ENCODE measurements at places on chromosomes 1 and 21. TPM values are rescaled to one million over a fixed set of nuclear protein-coding genes. Genes with fewer than 3 reads are reported as not detected.

DNA sequence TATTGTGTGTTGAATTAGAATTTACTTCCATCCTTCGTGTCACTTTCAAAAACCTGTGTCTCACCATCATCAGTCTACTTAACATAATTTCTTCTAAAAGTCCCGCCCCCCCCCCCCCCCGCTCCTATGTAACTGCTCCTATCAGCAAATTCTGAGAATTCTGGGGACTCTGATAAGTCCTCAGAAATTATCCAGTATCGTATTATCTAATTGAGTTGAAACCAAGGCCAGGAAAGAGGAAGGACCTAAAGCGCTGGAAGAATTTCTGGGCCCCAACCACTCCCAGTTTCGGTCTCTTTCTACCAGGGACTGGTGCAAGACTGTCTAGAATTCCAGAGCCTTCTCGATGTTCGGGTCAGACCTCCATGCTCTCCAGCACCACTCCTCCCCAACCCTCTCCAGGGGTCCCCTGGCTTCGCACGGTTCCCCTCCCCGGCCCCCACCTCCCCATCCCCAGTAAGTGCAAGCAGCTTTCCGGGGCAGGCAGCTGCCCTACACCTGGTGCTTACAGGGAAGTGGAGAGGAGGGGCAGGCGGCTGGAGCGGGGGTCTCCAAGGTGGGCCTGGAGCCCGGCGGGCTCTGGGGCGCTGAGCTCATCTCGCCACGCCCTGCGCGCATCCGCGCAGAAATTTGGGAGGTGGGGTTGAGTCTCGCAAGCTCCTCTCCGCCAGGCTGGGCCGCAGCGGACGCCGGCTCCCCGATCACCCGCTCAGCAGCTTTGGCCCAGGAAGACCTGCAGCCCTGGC lies 16.0 kb upstream of the ZNF496 start:
- H3K4me1 ChIP-seq = no peaks in the 10 kb centered on the region
- peak overlapping the region; percentile 43 for H3K4me3 ChIP-seq
- peaks cover 11% of the 10 kb centered on the region for H3K27me3 ChIP-seq
- no peak overlapping the region for H3K27ac ChIP-seq
- peak; percentile 46 for DNase-seq
- no peaks in the 10 kb centered on the region for H3K36me3 ChIP-seq

- DNase-seq = no peak
- H3K27me3 ChIP-seq = no peaks in the 10 kb centered on the region
- H3K4me3 ChIP-seq = no peak overlapping the region
- H3K4me1 ChIP-seq = no peaks in the 10 kb centered on the region
Measured at GRCh38 chr21:40646651-40647050, 200.3 kb downstream of the DSCAM start.

GRCh38 chr21:25857308-25858074 lies 122.7 kb downstream of the GABPA start:
- H3K27ac ChIP-seq = no peak overlapping the region
- no peak for DNase-seq
- H3K36me3 ChIP-seq = no peaks in the 10 kb centered on the region
- no peak overlapping the region for H3K4me3 ChIP-seq
- no peaks in the 10 kb centered on the region for H3K27me3 ChIP-seq

GRCh38 chr1:201716742-201717135 lies 112.2 kb upstream of the IPO9 start:
- no peak for DNase-seq
- peaks cover 78% of the 10 kb centered on the region for H3K4me1 ChIP-seq
- H3K27me3 ChIP-seq = no peaks in the 10 kb centered on the region
- H3K27ac ChIP-seq = peak overlapping the region; percentile 91
- H3K36me3 ChIP-seq = peaks cover 9% of the 10 kb centered on the region
- H3K4me3 ChIP-seq = no peak overlapping the region

DNA sequence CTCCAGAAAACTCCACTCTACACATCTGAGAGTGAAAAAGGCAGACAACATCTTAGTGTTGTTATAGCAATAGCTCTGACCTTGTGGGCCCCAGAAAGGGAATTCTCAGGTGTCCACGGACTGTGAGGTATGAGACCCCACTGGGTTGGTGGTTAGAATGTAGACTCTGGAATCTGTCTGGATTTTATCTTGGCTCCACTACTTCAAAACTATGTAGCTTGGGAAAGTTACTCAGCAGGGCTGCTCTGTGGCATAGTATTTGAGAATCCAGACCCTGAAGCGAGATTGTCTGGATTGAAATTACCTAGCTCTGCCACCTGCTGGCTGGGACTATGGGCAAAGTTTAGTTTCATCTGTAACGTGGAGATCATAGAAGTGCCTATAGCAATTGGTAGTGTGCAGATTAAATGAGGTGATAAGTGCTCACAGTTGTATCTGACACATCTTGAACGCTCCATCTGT lies 25.8 kb downstream of the PRDM2 start:
- H3K4me1 ChIP-seq = peaks cover 16% of the 10 kb centered on the region
- DNase-seq = no peak
- H3K27ac ChIP-seq = no peak overlapping the region
- no peak overlapping the region for H3K4me3 ChIP-seq

DNA sequence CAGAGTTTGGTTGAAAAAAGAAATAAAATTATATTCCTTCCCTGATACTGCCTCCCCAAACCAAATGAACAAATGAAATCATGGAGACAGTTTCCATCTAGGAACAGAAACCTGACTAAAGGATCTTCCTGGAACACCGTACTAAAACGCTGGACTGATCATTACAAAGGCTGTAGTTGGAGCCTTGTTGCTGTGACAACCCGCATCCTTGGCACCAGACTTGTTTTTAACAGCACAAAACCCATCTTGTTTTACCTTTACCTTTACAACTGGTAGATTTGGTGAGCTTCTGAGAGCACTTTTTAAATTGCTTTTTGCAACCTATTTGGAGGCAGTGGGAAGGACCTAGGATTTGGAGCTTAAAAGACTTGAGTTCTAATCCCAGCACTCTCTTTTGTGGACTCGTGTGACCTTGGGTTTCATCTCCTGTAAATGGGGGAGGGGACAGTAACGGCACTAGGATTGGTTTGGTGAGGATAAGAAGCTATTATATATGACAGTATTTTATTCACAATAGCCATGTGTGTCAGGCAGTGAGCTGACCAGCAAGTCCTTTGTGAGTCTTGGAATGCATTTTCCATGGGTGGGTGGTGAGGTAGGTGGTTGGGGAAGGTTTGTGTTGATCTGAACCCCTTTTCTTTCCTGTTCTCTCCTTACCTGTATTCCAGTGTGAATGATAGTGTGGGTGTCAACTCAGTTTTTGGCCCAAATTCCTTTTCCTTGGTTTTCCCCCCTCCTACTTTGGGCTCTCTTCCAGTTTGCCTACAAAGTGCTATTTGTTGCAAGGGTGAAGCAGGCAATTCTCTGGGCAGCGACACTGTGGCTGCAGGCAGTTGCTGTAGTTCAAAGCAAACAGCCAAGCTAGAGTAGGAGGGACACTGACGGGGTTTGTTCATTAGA lies 12.6 kb downstream of the LRRC8D start:
- H3K4me3 ChIP-seq = no peak overlapping the region
- peaks cover 23% of the 10 kb centered on the region for H3K4me1 ChIP-seq
- no peak for DNase-seq
- no peaks in the 10 kb centered on the region for H3K36me3 ChIP-seq

- peaks cover 4% of the 10 kb centered on the region for H3K27me3 ChIP-seq
- H3K36me3 ChIP-seq = no peaks in the 10 kb centered on the region
- no peak overlapping the region for H3K4me3 ChIP-seq
- DNase-seq = no peak
- H3K27ac ChIP-seq = no peak overlapping the region
Measured at GRCh38 chr1:153470707-153471106, 10.3 kb upstream of the S100A7 start.

DNA sequence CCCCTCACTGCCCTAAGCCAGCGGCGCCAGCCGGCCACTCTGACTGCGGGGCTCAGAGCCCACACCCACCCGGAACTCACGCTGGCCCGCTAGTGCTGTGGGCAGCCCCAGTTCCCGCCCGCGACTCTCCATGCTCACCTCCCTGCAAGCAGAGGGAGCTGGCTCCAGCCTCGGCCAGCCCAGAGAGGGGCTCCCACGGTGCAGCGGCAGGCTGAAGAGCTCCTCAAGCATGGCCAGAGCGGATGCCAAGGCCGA lies 41.5 kb downstream of the SLC2A1 start:
- no peaks in the 10 kb centered on the region for H3K27me3 ChIP-seq
- DNase-seq = no peak
- H3K4me1 ChIP-seq = no peaks in the 10 kb centered on the region
- no peak overlapping the region for H3K27ac ChIP-seq

DNA sequence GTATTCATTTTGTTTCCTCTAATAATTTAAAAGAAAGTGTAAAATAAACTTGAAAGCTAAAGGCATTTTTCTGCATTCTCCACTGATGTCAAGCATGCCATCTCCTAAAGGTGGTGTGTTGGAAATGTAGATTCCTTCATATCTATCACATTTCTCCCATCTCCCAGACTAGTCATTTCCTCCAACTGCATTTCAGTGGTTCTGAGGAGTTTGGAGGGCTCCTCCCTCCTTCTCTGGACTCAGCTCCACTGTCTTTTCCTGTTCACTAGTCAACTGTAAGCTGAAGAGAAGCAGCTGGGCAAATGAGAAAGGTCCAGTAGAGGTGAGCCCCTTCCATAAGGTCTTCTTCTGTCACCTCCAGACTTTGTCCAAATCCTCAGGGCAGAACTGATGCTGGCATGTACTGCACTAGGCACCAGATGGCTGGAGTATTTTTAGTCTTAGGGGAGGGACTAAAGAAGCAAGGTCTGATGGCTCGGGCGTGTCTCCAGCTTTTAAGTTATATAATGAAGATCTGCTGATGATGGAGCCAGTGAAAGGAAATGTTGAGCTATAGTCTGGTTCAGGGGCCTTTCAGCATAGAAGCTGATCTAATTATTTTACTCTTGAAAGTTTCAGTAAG lies 186.1 kb downstream of the NTNG1 start:
- H3K4me3 ChIP-seq = no peak overlapping the region
- H3K27me3 ChIP-seq = no peaks in the 10 kb centered on the region
- H3K4me1 ChIP-seq = no peaks in the 10 kb centered on the region
- no peak overlapping the region for H3K27ac ChIP-seq

DNA sequence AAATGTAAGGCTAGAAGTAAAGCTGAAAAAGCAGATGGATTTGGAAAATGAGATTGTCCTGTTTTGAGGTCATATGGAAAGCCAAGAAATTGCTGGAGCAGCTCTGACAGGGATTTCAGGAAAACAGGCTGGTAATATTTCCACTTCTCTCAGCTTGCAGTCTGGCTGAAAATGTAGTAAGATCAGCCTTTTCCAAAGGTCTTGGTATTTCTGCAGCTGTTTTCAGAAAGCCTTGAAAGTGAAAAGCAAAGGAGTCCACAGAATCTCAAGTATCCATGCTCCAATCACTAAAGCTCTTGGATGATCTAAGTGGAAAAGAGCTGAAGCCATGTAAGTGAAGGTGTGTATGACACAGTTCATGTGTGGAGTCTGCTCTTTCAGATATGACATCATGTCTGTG lies 41.6 kb upstream of the APOBEC4 start:
- no peak overlapping the region for H3K4me3 ChIP-seq
- DNase-seq = no peak
- no peak overlapping the region for H3K27ac ChIP-seq
- no peaks in the 10 kb centered on the region for H3K27me3 ChIP-seq

DNA sequence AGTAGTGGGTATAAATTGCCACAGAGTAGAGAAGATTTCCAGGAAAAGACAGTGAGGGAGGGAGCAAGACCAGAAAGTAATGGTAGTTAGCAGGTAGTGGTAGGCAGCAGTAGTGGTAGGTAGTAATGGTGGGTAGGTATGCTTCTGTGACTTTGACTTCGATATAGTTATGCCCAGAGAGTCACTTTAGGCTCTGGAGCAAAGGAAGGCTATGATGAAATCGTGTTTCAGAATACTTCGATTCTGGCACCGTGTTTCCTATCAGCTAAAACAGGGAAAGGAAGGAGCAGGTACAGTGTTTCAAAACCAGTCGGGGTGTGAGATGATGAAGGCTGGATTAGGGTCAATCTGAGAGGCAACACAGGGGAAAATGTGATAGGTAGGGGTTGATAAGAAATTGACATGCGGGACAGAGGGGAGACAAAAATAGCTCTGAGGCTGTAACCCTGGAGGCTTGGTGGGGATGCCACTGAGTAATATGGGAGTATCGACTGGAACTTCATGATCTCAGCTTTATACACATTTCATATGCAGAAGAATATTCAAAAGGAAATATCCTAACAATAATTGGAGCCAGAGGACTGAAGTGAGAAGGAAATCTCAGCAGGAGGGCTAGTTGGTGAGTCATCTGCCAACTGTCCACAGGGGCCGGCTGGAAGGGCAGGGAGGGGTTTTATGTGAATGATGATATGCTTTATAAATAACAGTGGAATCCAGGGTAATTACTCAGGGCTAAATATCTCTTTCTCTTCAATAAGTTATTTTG lies 25.2 kb upstream of the TRIM45 start:
- no peaks in the 10 kb centered on the region for H3K4me1 ChIP-seq
- no peak for DNase-seq
- H3K27ac ChIP-seq = no peak overlapping the region
- H3K36me3 ChIP-seq = no peaks in the 10 kb centered on the region
- H3K27me3 ChIP-seq = peaks cover 5% of the 10 kb centered on the region
- no peak overlapping the region for H3K4me3 ChIP-seq

DNA sequence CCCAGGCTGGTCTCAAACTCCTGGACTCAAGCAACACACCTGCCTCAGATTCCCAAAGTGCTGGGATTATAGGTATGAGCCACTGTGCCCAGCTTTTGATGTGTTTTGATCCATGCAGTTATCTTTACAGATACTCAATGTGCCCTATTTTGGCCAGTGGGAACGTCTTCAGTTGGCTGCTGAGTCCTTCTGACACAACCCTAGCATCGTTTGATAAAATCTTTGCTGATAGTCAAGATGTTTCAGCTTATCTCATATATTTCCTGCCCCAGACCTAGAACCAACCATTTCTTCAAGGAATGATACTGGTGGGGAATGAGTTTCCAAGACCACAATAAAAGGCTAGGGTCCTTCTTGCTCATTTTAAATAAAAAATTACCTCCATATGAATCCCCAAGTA lies 11.6 kb downstream of the POGZ start:
- peaks cover 28% of the 10 kb centered on the region for H3K4me1 ChIP-seq
- no peak overlapping the region for H3K27ac ChIP-seq
- H3K36me3 ChIP-seq = peaks cover 6% of the 10 kb centered on the region
- H3K27me3 ChIP-seq = no peaks in the 10 kb centered on the region
- H3K4me3 ChIP-seq = no peak overlapping the region

DNA sequence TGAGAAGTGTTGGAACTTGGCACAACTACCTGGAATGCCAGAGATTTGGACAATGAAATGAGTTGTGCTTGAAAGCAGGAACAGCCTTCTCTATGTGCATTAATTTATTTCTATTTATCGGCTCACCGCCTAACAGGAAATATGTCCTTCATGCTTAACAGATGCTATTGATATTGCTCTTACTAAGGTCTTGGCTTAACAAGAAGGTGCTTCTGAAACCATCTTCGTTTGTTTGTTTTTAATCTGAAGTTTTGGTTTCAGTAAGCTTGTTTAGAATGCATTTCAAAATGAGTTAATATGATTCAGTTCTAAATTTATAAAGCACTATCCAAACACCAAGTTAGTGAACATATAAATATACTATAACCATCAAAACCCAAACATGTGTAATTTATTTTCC lies 898.3 kb upstream of the B3GALT2 start:
- no peak for DNase-seq
- no peaks in the 10 kb centered on the region for H3K36me3 ChIP-seq
- no peaks in the 10 kb centered on the region for H3K27me3 ChIP-seq
- H3K4me1 ChIP-seq = no peaks in the 10 kb centered on the region
- H3K4me3 ChIP-seq = no peak overlapping the region

- no peak overlapping the region for H3K27ac ChIP-seq
- H3K4me3 ChIP-seq = no peak overlapping the region
- DNase-seq = peak; percentile 67
- H3K27me3 ChIP-seq = no peaks in the 10 kb centered on the region
- no peaks in the 10 kb centered on the region for H3K4me1 ChIP-seq
Measured at GRCh38 chr1:43600033-43601020, 49.6 kb upstream of the KDM4A start.

FMO4 gene
- 5.9 TPM for total RNA-seq

RGS7 gene
- 0.21 TPM for total RNA-seq

CELA3A gene
- total RNA-seq = not detected

RAB3B gene
- total RNA-seq = 0.06 TPM

C1orf87 gene
- total RNA-seq = 7.4 TPM

CRNN gene
- total RNA-seq = not detected
